GM06990 (cell line): ENCODE measurements at places on chromosomes 2 and 18.

DNA sequence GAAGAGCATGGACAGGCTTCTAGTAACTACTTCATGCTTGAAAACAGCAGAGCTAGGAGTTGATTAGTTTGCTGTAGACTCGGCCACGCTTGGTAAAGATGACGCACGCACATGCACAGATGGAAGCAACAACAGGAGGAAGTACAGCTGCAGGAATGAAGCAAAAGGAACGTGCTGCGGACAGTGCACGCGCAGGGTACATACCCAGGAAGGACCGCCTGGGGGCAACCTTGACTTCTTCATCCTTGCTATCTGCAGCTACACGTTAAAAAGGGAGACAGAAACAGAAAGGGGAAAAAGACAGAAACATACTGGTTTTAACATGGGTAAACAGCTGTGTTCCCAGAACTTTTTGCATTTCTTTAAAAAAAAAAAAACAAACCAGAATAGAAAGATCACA is 17.7 kb downstream of the SLC66A2 start:
- no peak for DNase-seq

DNA sequence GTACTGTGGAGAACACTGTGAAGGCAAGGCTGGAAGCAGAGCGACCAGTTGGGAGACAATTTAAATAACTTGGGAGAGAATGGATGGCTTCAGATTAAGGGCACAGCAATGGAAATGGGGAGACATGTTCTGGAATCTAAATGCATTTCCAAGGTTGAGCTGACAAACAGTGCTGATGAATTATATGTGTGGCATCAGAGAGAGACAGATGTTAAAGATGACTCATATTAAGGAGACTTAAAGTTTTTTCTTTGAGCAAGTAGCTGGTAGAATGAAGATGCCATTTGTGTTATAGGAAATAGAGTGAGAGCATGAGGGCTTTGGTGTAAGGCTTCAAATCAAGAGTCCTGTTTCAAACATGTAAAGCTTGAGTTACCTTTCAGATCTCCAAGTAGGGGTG is 441.8 kb downstream of the SETBP1 start:
- DNase-seq: no peak

DNA sequence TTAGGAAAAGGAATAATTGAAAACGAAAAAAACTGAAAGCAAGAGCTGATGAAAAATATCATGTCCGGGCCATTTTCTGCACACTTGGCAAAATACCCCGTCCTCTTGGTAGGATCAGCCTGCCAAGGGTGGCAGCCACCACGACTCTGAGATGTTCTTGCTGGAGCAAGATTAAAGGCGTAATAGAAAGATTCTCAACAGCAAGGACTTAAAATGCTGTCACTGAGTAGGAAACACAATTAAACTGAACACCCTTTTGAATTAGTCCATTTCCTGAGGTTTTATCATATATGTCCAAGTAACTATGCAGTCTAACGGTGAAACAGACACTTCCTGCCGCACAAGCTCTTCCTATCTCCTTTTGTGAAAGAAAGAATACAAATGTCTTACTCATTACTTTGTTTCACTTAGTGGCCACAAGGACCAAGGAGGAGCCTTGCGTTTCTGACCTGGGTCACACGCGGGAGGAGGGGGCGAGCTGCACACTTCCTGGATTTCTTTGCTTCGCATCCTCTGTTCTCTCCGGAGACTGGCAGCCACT is 222.7 kb downstream of the PIEZO2 start:
- DNase-seq: peak; percentile 68

DNA sequence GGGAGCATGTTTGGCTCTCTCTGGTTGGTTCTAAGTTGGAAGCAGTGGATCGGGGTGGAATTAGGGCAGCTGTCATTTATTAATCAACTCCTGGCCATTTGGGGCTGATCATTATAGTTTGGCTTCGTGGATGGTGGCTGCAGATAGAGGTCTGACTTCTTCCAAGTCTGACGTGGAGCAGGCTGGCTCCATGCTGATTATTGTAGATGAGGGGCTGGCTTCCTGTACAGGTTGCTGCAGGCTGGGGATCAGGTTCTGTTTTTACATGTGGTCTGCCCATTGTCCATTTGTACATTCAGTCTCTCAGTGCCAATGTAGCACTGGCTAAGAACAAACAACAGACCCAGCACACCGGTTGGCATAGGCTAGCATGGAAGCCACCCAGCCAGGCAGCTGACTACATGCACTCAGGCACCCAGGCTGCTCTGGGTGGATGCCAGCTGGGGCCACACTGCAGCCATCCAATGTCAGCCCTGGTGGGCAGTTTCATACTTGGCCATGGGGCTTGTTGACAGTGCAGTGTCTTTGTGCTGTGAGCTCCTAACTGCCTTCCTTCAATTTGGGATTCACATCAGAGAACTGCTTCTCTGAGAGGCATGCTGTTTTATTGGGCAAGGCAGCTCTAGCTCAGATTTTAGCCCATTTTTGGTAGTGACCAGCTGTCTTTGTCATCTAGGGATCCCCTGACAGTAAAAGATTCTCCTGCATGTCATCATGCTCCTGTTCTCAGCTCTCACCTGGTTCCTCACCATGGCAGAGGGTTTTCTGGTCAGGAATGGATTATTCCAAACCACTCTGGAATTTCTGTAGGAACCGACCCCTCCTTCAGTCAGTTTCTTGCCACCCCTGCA is 25.4 kb downstream of the NPAS2 start:
- DNase-seq: no peak

- no peak for DNase-seq
Observed at GRCh38 chr2:156486147-156486546, 50.0 kb downstream of the GPD2 start.

- no peak for DNase-seq
Observed at GRCh38 chr18:58373481-58373880, 255.4 kb downstream of the ALPK2 start.

DNA sequence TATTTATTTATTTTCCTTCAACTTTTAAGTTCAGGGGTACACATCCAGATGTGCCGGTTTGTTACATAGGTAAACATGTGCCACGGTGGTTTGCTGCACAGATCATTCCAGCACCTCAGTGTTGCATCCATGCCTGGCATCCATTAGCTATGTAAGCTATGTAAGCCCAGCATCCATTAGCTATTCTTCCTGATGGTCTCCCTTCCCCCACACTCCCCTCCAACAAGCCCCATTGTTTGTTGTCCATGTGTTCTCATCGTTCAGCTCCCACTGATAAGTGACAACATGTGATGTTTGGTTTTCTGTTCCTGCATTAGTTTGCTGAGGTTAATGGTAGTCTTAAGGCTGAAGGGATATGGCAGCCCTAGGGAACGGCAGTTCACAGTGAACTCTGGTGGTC is 203.4 kb downstream of the CTNNA2 start:
- DNase-seq: no peak
